HT1080 (cell line): ENCODE measurements at places on chromosomes 7 and 10. TPM values are rescaled to one million over a fixed set of nuclear protein-coding genes. Genes with fewer than 3 reads are reported as not detected.
A peak's percentile ranks its signal among the peaks of the same experiment; 100 is the strongest.

The DENND11 gene
- 12.5 and 15.7 TPM in 2 replicates for total RNA-seq

DNA sequence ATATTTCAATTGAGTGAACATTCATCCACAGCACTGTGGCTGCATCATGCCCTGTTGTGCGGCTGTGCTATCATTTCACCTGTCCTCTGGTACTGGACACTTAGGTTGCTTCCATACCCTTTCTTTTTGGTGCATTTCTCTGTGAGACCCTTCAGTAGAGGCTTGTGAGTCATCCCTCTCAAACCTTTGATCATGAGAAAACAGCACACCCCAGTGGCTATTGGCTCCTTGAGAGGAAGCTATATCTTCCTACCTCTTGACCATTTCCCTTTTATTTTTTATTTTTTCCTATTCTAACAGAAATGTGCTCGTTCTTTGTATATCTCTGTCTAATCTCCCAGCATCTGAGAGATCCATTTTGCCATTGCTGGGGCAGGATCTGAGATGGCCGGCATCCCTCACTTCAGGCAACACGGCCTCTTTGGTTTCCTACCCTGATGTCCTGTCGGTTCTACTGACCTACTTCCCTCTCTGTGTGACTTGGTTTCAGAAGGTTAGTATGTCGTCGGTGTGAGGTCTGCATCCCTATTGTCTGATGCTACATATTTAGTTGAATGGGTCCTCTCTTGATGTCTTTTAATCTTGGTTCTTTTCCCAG, 23.8 kb upstream of the PIK3AP1 start:
- DNase-seq = peak; percentile 28

The AASS gene
- total RNA-seq = 6.9 and 10.7 TPM in 2 replicates

The CPXM2 gene
- total RNA-seq = 0.08 TPM in 1 of 2 replicates, not detected in the other

The COL13A1 gene
- total RNA-seq = 105 and 114 TPM in 2 replicates

DNA sequence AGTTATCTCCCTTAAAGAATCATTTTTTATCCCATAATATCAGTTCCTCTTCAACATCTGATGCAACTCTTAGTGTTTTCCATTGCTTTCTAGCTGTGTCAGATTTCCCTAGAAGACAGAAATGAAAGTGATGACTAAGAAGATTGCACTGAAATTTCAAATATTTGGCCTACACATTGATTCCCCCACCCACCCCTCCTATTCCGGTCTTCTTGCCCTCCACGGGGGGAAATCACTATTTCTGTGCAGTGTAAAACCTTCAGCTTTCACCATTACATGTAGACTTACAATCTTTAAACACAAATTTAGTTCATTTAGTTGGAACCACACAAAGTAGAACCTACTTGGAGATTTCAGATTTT, 63.7 kb upstream of the IL6 start:
- DNase-seq = peak; percentile 57

GRCh38 chr10:47192273-47192672, 107.7 kb upstream of the GDF10 start:
- DNase-seq = no peak

The MKI67 gene
- 57.1 and 64.9 TPM in 2 replicates for total RNA-seq

- DNase-seq = no peak
These were observed 199.9 kb downstream of the GATA3 start for GRCh38 chr10:8254350-8254749.

- DNase-seq = no peak
These were observed 19.2 kb upstream of the GPR146 start for GRCh38 chr7:1024876-1025742.
